Activated effector memory CD4-positive, alpha-beta T cell treated with Interleukin-2 at 50 U/mL for 16 hours (primary cell): ENCODE measurements at places on chromosomes 11 and 22.
A peak's percentile ranks its signal among the peaks of the same experiment; 100 is the strongest.

GRCh38 chr22:43782448-43782847, 29.7 kb downstream of the EFCAB6 start:
- no peak for DNase-seq

- DNase-seq, result no peak
These were observed 1282.1 kb downstream of the TBC1D22A start for GRCh38 chr22:48044487-48045060.

DNA sequence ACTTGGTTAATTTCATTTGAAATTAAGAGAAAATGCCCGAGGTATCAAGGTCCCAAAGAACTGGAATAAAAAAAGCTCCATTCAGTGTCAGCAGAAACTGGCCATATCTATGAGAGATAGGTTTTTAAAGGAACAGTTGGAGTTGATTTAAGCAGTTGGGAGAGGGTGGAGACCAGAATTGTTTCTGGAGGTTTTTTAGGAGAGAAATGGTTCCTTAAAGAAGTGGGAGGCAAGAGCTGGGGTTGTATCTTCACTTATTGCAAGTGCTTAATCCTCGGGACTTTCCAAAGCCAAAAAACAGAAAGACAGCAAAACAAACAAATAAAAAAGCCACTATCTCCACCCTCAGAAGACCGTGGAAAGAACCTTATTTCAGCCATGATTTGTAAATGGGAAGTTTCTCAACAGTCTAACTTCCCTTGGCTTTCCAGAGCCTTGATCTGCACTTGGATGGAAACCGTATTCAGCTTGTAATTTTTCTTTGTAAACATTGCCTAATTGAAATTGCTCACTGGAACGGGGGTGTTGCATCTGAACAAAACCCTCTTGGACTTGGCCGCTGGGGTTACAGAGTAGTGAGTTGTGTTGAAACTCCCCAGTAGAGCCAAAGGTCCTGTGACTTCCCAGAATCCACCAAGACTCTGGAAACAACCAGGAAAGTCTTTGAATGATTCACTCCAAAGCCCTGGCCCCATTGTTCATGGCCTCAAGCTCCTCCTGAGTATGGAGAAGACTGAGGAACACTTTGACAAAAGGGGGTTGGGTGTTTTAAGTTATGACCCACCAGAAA, 115.6 kb downstream of the SLC1A2 start:
- no peak for DNase-seq

- peak; percentile 36 for DNase-seq
These were observed 16.1 kb downstream of the CPT1A start for GRCh38 chr11:68825571-68825970.

DNA sequence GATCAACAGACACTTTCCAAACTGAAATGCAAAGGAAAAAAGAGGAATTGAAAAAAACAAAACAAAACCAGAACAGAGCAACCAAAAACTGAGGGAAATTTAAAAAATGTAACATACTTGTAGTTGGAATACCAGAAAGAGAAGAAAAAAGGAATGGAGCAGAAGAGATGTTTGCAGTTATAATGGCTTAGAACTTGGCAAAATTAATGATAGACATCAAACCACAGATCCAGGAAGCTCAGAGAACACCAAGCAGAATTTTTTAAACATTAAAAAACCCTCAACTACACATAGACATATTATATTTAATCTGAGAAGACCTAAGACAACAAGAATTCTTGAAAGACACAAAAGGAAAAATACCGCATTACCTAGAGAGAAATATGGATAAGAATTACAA, 46.1 kb downstream of the ASCL2 start:
- no peak for DNase-seq

DNA sequence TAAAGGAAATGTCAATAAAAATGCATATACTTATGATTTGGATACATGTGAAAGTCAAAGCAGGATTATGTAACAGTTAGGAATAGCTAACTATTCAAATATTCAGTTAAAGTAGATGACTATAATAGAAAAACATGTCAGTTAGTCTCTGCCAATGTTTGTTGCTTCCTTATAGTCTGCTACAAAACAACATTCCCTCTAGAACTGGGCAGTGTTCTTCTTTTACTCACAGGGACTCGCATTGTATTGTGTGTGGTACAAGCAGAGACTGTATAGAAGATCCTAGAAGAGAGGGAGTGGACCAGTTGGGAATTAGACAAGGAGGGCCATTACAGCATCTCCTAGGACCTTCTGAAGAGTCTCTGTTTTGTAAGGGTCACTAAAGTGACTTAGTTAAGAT, 10.6 kb downstream of the ACAT1 start:
- DNase-seq, result no peak

GRCh38 chr11:126601550-126602215, 246.2 kb downstream of the ST3GAL4 start:
- DNase-seq, result no peak

GRCh38 chr11:69841170-69841858, 22.1 kb upstream of the FGF3 start:
- no peak for DNase-seq
